A549 treated with AZD2906 at 1 μM for 4 hours (cell line): ENCODE measurements at places on chromosomes 11 and 22. TPM values are rescaled to one million over a fixed set of nuclear protein-coding genes. Genes with fewer than 3 reads are reported as not detected.

Gene SPI1
- total RNA-seq, result 0.10 TPM in 1 of 5 replicates, not detected in the others

Gene GAB2
- 3.4 to 5.5 TPM (median 4.6 TPM) in 5 replicates for total RNA-seq

Gene MRPL23
- total RNA-seq, result 138 to 166 TPM (median 157 TPM) in 5 replicates

Gene PHETA2
- total RNA-seq, result not detected in 5 replicates

Gene GRIA4
- total RNA-seq, result not detected in 5 replicates

Gene PNPLA5
- total RNA-seq, result 0.03 to 0.07 TPM (median 0.06 TPM) in 3 of 5 replicates, not detected in the others

Gene KCNQ1OT1
- total RNA-seq, result 0.04 to 0.08 TPM (median 0.05 TPM) in 5 replicates

Gene WBP2NL
- total RNA-seq, result 0.06 to 0.13 TPM (median 0.06 TPM) in 4 of 5 replicates, not detected in the other
